ENCODE measurements at places on chromosomes 7 and 10.

GRCh38 chr7:69403169-69403568 is 195.1 kb upstream of the AUTS2 start:
- no peak for DNase-seq

- DNase-seq = no peak
Measured at GRCh38 chr10:54650547-54650946, 150.5 kb downstream of the PCDH15 start.

GRCh38 chr7:67631476-67631875 is 634.8 kb downstream of the TYW1 start:
- no peak for DNase-seq

DNA sequence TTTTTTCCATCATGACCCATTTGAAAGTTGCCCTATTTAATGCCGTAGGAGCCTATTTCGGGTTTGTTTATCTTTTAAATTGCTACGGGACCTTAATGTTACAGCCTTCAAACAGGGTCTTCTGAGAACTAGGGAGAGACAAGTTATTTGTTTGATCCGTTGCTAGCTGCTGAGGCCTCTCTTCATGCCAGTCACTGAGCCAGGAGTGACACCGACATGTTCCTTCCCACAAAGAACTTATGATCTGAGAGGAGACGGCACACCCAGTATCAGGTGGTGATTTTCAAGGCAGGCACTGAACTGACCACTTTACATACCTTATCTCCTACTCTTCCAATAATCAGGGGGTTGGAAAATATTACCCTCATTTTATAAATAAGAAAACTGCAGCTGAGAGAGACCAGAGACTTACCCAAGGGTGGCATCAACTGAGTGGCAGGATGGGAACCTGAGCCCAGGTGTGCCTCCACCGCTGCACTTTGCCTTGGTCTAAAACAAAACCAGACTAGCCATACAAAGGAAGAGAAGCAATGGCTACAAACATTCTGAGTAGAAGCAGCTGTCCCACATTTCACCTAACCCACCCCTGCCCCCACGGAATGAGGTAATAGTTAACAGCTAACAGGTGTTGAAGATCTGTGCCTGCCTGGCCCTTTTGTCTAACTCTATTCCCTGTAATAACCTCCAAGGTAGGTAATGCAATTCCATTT is 40.5 kb downstream of the PPP1R3C start:
- DNase-seq = no peak

DNA sequence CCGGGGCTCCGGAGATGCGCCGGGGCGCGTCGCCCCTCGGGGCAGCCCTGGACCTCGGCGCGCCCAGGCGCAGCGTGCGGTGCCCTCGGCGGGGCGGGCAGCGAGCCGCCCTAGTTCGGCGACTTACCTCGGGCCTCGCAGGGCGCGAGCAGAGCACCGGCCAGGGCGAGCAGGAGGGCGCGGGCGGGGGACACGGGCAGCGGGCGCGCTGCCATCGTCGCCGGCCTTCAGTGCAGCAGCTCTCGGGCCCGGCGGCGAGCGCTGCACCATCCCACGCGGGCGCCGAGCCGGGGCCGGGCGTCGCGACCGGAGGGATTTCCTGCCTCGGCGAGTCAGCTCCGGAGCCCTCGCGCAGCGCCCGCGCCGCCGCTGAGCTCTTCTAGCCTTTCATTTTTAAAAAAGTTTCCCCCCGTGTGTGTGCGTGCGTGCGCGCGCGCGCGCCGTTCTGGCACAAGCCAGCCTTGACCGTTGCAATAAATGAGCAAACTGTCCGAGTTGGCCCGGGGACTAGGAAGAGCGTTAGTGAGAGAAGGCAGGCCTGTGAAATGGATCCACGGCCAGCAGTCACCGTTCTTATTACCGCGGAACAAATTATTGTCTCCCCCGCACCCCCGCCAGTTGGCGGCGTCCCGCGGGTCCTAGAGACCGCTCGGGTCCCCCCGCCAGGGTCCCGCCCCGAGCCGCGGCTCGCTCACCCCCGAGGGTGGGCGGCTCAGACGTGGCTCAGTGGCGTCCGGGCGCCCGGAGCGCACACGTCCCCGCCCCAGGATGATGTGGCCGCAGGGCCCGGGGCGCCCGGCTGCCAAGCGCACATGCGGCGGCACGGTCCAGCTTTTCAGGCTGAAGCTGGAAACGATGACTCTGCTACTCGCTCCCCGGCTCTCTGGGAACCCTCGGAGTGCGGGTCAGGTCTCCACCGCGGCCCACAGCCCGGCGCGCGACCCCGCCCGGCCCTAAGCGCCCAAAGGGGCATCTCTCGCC is at the start of gene ADAM12:
Gene ADAM12, minus strand, starts transcription at position 547 of the 981 bp plus-strand sequence. Its CDS starts 332 bp downstream, at position 215.
- DNase-seq = no peak

GRCh38 chr7:2736411-2736914 is 48.5 kb downstream of the AMZ1 start:
- no peak for DNase-seq

DNA sequence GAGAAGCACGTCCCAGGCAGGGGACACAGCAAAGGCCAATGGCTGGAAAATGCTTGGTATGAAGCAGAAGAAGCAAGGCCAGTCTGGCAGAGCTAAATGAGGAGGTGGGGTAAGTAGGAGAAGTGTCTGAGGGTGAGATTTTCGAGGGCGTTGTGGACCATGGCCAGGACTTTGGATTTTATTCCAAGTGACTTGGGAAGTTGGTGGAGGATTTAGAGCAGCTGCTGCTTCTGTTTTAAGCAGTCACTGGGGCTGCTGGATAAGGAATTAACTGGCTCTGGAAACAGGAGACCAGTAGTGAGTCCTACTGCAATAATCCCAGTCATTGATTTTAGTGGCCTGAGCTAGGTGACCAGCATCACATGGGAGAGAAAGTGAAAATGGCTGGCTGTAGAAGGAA is 67.6 kb upstream of the GSDME start:
- DNase-seq = no peak

GRCh38 chr7:23004247-23004520 is 9.7 kb downstream of the HYCC1 start:
- DNase-seq = no peak

DNA sequence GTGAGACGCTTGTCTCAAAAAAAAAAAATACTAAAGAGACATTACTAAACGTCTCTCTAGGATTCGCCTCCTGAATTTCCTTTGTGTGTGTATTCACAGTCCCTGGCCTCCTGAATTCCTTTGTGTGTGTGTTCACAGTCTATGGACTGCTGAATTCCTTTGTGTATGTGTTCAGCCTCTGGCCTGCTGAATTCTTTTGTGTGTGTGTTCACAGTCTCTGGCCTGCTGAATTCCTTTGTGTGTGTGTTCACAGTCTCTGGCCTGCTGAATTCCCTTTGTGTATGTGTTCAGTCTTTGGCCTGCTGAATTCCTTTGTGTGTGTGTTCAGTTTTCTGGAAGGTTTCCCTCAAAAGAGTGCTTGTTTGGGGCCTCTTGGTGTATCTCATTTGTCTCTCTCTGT is 8.2 kb downstream of the BMS1 start:
- DNase-seq = no peak

- no peak for DNase-seq
Measured at GRCh38 chr10:44379907-44380306, 5.0 kb downstream of the CXCL12 start.

- DNase-seq = no peak
Measured at GRCh38 chr10:97726636-97727178, 10.2 kb upstream of the ZFYVE27 start.

- peak; percentile 23 for DNase-seq
Measured at GRCh38 chr7:135380351-135380750, 129.6 kb downstream of the CNOT4 start.

GRCh38 chr7:1567049-1567771 is 2.6 kb downstream of the PSMG3 start:
- DNase-seq = no peak

DNA sequence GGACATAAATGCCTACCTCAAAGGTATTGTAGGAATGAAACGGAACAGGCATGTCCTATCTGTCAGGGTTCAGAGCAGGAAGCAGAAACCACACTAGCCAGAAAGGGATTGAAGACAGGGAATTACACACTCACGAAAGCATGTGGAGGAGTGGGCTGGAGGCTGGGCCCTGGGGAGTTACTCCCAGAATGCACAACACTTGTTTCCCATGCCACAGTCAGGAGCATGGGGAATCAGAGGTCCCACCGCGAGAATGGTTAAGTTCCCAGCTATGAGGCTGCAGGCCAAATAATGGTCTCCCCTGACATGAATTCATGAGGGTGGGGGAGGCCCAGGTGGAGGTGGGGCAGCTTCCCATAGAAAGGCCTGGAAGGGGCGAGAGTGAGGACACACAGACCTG is 212.7 kb downstream of the HERPUD2 start:
- DNase-seq = no peak

DNA sequence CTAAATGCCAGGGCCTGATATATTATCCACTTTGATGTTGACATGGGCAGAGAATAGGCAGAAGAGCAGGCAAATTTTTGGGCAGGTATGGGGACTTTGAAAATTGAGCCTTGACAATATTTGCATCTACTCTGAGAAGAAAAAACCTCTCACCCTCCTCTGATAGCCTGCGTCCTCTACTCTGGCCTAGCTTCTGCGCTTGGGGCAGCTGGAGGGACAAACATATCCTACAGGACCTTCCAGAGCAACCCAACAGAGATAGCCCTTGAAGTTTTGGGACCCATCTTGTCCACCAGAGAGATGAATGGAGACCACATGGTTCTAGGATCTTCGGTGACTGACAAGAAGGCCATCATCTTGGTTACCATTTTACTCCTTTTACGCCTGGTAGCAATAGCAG is at the start of gene TAS2R60:
Gene TAS2R60, plus strand, starts transcription at position 301 of the 400 bp plus-strand sequence. Its CDS starts 0 bp downstream, at position 301.
- no peak for DNase-seq

Data from NCI-H2227 treated with DMSO at 0.1 percent for 48 hours (cell line).